Left ventricle myocardium superior (tissue), 1 donor: ENCODE measurements at places on chromosomes 1 and 21. TPM values are rescaled to one million over a fixed set of nuclear protein-coding genes. Genes with fewer than 3 reads are reported as not detected.

S100A1 gene
- total RNA-seq: 2,048 TPM

DNA sequence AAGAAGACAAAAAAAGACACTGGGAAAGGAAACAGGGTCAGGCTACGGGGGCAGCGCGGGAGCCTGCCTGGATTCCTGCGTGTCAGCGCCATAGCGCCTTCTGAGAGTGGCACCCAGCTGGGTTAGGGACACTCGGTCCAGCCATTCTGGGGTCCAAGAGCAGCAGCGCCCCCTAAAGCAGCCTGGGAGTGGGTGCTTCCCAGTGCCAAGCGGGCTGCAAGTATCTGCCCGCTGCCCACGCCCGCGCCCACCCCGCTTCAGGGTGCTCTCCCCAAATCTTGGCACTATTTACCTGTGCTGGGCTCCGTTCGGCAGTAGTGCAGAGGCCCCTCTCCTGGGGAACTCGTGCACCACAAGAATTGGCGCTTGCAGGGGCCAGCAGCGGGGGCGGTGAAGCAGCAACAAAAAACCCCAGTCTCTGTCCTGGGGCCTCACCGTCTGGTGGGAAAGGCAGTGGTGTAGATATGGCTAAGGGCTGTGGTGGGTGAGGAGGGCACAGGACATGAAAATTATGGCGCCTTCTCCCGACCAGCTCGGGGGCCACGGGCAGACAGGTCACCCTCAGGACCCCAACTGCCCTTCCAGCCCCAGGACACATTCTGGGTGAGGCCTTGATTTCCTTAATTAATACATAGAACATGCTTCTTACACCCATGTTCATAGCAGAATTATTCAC is 24.1 kb upstream of the LBR start:
- DNase-seq: no peak

PTPRU gene
- 19.2 TPM for total RNA-seq

CELA2B gene
- total RNA-seq: not detected

CD160 gene
- 0.37 TPM for total RNA-seq
